ENCODE measurements at places on chromosomes 6 and 20.
A peak's percentile ranks its signal among the peaks of the same experiment; 100 is the strongest.

GRCh38 chr20:62769346-62770071 is 26.8 kb upstream of the MRGBP start:
- no peak for DNase-seq

DNA sequence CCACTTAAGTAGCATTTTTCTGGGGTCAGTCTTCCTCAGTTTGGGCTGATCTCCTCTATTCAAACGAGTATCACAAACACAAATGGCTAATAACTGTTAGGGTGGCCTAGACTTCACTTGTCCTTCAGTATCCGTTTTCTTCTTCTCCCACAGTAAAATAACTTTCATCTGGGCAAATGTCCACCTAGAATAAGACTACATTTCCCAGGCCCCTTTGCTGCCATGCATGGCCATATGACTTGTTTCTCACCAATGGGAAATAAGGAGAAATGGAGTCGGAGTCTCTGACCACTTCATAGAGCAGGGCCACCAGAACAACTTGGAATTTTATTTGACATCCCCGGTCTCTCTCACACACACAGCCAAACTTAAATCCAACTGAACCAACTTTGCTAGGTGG is 51.4 kb downstream of the SULF2 start:
- DNase-seq: no peak

- DNase-seq: no peak
Observed at GRCh38 chr20:43786885-43787284, 60.1 kb upstream of the GTSF1L start.

DNA sequence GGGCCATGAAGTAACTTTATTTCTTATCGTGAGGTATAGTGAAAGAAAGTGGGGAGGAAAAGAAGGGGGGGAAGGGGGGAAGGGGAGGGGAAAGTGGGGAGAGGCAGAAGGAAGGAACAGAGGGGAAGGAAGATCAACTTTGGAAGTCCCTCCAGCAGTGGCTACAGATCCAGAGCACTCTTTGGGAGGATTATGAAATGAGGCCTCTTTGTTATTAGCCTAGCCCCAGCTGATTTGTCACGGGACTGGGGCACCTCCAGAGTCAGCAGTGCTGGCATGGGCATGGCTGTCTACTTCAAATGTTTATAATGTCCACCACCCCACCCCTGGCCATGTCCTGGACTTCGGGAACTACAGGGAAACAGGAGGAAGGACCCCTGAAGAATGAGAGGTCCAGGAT is 7.6 kb downstream of the MOCS1 start:
- no peak for DNase-seq

GRCh38 chr20:33744773-33745385 is 13.1 kb downstream of the ZNF341 start:
- DNase-seq: no peak

- DNase-seq: peak; percentile 82
Observed at GRCh38 chr6:33008944-33009861, at the start of gene HLA-DOA. HLA-DOA (minus strand) TSS chr6:33009591.

DNA sequence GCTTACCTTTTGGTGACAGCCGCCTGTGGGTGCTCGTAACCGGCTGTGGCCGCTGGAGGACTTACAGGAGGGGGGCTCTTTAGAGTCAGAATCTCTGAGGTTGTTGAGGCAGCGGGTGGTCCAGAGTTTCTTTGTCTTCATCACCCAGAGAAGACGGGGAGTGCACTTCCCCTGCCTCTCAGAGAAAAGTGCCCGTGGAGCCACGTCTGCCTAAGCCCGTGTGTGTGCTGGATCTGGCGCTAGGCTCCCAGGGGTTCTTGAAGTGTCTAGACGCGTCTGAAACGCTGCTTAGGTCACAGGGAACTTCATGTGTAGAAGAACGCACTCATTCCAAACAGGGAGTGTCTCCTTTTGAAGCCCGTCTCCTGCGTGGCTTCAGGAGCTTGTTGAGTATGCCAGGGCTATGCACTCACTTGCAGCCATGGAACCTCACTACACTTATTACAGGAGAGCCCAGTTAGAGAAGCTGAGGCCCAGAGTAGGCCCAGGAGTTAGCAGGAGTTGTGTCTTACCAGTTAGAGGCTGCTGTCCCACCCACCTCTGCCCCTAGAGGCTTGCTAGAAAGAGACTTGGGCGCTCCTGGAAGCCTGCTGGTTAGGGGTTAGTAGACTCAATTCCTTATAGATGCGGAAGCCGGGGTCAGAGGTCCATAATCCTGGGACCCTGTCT is 1.3 kb downstream of the LSM14B start:
- DNase-seq: no peak

DNA sequence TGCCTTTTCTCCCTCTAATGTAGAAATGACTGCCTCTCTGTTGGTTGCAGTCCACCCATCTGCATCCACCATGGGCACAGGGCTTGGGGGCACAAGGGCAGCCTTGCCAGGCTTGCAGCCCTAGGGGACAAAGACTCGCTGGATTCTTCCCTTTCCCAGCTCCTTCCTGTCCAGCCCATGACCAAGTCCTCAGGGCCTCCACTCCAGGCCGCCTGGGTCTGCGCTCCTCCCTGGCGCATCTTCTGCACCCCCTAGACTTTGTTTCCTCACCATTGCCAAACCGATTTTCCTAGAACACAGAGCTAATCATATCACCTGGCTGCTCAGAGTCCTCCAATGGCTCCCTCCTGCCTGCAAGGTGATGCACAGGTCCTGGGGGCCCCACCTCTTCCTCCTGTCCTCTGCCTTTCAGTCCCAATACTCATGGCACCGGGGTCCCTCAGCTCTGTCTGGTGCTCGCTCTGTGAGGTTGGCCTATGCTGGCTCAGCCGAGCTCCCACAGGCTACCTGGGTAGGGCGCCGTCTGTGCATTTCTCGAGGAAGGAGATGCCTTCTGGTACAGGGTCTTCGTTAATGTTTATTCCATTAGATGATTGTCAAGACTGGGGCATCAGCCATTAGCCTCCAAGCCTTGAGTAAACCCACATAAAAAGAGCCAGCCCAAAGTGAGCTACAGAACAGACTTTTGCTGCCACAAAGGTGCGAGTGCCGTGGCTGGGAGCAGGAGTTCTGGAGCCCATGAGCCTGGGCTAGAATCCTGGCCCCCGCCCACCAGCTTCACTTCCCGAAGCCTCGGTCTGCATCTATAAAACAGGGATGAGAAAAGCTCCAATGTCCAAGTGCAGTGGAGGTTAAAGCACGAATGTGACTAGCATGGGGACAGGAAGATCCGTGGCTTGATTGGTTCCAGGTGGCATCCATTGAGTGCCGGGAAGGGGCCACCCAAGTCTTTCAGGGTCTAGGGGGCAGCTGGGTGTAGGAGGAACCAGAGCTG is 17.7 kb downstream of the PSMG4 start:
- no peak for DNase-seq

DNA sequence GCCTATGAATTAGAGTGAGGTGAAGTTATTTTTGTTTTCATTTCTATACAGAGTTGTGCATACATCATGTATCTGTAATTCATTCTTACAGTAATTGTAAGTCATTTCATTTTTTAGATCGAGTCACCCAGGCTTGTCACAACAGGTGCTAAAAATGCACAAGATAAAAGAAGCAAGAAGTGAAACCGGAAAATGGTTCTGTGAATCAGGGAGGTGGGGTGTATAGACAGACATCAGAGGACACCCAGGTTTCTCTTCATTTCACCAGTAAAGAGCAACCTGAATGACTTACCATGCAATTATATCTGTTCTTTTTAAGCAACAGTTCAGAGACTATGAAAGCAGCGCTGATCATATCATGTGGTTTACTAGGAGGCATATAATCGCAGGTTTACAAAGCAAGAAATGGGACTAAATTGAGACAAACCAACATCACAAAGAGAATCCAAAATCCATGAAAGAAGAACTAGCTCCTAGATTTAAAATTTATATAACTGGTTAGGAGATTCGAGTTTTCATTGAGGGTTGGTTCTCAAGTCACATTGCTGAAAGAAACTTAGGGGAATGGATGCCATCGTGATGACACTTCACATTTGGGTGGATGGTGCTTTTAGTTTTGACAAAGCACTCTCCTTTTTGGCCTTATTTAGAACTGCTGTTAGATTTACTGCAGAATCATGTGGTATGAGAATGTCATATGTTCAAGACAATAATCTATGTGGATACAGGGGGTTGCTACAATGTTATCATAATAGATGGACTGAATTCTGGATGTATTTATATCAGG is 27.9 kb upstream of the TBC1D7 start:
- no peak for DNase-seq

DNA sequence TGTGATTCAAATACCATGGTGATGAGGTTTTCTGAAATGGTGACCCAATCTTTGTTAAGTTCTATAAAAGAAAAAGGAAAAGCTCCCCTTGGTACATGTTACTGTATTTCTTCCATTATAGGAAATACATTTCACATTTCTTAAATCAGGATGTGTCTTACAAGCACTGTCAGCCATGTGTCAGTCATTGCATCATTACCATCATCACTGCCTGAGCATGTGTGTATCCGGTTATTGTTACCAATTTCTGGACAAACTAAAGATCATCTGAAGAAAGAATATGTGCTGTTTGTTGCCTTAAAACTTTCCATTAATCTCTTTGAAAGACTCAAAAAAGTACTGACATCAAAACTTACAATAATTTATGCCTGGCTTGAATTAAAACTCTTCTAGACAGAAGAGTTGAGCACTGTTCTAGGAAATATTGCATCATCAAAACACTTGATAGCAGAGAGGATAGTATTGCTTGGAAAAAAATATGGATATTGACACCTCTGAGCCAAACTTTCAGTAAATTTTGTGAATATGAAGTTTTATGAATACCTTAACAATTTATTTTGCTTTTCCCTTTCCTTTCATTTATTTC is 7.1 kb upstream of the TSPYL1 start:
- DNase-seq: no peak

Measured in HEK293T (cell line).